CMK (cell line): ENCODE measurements at places on chromosomes 2 and 18.

DNA sequence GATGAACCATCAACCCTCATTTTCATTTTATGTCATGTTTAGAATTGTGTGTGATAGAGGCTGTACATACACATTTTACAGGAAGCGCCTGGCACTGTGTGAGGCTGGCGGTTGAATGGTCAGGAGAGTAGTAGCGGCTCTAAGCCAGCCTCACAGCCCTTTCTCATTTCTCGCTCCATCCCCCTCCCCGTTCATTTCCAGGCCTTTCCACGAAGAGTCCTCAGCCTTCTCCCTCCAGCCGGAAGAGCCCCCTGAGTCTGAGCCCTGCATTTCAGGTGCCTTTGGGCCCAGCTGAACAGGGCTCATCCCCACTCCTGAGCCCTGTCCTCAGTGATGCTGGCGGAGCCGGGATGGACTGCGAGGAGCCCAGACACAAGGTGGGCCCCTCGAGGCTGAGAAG lies 51.8 kb downstream of the STK25 start:
- no peak for DNase-seq

DNA sequence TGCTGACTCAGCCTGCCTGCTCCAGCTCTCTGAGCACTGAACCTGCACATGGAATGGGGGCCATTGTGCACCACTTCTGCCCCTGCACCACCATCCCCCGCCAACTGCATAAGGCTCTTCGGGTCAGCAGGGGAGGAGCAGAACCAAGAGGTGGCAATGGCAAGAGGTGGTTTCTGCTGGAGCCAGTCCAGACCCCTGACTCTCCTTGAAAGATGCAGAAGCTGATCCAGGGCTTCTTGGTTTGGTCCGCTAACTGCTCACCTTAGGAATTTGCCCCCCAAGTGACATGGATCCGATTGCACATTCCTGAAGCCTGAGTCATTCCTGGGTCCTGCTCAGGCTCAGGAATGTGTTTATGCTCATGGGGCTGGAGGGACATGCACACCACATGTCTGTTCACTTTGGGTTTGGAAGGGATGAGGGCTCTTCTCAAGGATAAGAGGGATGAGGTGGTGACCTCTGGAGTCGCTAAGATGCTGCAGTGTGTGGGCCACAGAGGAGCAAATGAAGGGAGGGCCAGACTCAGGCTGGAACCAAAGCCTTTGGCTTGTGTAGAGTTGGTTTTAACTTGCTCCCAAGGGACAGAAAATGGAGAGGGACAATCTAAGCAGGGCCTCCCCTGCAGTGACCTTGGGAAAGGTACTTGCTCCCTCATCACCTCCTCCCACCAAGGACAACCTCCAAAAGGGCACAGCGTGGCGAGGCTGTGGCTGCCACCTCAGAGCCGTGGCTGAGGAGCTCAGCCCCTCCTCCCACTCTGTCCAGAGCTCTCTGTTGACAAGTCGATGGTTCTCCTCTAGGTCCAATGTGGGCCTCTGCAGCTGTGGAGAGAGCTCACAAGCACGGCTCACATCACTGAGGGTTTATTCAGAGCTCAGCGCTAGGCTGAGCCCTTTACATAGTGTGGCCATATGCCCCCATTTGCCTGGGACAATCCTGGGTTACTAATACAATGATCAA lies 66.2 kb downstream of the HS1BP3 start:
- DNase-seq: no peak

- DNase-seq: no peak
Observed at GRCh38 chr2:232937278-232937906, 67.3 kb downstream of the SNORC start.

GRCh38 chr2:41947701-41948396 lies 100.0 kb upstream of the PKDCC start:
- DNase-seq: no peak

- DNase-seq: no peak
Observed at GRCh38 chr18:76374330-76375281, 120.4 kb downstream of the ZNF516 start.

DNA sequence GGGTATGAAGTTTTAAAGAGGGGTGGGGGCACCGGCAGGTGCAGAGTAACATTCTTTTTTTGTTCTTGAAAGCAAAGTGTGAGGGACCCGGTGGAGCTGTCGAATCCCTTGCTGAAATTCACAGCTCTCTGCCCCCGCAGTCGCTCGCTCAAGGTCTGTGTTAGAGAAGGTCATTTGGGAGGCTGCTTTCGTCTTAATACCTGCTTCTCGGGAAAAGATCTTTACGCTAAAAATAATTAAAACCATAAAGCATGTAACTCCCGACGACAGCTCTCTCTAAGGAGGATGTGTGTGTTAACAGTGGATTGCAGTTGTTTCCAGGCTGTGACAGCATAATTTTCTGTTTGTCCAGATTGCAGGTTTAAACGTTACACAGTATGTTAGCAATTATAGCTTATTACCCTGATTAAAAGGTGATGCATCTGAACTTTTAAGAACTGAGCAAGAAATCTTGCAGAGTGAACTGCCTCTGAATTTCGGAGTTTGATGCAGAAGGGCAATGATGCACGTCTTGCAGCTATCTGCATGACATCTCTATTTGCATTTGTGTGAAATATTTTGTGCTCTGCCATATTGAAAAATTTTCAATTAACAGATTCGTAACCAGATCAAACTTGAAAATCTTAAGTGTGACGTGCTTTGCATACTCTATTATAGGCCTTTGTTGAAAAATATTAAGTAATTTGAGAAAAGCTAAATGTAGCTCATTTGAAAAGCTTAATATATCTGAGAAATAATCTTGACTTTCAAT lies 954 bp downstream of the RAPGEF4 start:
- no peak for DNase-seq

DNA sequence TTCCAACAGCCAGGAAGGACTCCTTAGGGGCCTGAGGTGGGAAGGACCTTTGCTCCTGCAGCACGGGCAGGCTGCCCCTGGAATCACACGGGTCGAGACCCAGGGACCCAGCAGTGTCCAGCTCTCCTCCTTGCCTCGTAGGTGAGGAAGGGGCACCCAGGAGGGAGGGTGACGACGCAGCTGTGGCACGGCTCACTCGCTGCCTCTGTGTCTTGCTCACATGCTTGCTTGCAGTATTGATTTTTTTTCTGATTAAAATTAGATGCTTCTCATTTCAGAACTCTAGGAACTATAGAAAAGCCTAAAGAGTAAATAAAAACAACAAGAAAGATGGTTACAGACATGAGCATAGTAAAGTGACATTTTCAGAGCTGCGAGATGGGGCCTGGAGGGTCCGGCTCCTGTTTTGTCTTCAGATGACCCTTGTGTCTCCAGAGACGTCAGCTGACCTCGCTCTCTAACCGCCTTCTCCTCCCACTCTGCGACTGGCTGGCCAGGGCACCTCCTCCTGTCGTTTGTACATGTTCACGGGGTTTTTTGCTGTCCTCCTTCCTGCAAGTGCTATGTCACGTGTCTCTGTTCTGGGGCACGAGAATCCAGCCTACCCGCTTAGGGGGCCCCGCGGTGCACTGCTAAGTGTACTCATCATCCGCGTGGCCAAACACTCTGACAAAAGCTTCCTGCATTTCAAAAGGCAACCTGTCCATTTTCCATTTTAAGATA lies 65.7 kb upstream of the ZNF236 start:
- DNase-seq: no peak
